OCI-M1 (cell line): ENCODE measurements at places on chromosomes 5 and 9.

DNA sequence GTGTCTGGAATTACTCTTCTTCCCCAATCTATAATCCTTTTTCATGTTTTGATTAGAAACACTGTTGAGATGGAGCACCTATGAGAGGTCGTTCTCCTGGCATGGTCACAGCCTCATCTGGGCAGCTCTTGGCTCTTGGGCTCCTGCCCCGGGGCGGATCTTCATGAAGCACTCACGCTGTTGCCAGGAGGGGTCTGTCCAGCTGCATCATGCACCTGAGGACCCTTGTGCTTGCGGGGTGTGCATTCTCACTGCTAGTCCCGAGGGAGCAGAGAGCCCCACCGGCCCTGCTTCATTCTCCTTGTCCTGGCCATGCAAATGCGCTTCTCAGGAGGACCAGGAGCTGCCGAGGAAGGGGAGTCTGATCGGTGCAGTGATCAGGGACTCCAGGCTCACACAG is 117.6 kb upstream of the S1PR3 start:
- DNase-seq, result no peak

- DNase-seq, result peak; percentile 49
These were observed 42.2 kb upstream of the C5orf58 start for GRCh38 chr5:170190436-170191134.

GRCh38 chr5:52743970-52744369 is 43.7 kb upstream of the ITGA1 start:
- no peak for DNase-seq

DNA sequence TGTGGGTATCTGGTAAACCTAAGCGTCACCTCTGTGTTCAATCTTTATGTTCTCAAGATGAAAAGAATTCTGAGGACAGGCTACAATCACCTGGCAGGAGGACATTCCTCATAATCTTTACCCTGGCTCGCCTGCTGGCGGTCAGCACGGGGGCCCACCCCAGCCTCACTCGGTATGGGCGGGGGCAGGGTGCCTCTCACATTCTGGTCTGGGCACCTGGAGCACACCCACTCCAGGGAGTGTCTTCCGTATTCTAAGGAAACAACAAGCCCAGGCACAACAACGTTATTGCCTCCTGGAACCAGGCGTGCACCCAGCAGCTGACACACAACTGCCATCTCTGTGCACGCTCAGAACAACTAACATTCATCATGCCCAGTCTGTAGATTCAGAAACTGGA is 179.8 kb downstream of the ROR2 start:
- DNase-seq, result no peak

DNA sequence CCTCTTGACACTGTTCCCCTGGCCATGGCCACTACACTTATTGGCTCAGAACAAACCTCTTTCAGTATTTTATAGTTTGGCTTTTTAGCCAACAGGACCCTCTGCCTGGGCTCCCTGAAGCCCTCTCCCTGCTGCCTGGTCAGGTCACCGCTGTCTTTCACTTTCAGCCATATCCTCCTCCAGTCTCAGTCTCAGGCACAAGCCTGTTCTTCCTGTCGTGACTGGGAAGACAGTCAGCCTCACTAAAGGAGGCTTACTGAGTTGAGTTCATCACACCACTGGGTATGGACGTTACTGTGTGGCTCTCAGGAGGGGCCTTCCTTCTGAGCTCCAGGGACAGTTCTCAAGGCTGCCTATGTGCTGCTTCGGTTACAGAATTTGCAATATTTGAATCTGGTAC is 2.0 kb downstream of the QSOX2 start:
- DNase-seq, result no peak

DNA sequence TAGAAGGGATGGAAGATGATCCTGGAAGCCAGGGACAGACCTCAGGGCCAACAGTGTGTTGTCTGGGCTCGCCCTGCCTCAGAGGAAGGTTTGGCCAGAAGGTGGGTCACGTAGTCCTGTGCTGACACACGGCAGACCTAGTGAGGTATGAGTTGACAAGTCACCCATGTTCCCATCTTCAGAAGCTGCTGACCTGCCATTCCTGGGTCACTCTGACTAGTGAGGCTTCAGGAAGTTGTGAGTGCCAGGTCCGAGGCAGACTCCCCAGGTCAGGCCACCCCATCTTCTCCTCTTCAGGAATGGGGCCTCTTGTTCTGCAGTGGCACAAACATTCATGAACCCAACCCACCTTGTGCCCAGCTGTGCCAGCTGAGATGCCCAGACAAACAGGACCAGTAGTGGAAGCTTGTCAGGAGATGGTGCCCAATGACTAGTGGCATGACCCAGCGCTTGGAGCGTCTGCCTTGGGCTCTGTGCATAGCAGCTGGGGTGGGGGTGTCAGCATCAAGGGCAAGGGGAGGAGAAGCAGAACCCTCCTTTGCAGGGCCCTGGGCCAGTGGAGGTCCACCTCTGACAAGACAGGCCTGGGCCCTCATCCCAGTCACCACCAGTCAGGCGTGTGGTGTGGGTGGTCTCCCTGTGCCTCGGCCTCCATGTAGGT is 16.8 kb upstream of the ANGPTL2 start:
- DNase-seq, result no peak

- peak; percentile 83 for DNase-seq
These were observed 890 bp downstream of the PIK3R1 start for GRCh38 chr5:68216245-68217046.

GRCh38 chr5:69293882-69294281 is 38.7 kb downstream of the CCDC125 start:
- DNase-seq, result no peak

- no peak for DNase-seq
These were observed 95.2 kb downstream of the ERBIN start for GRCh38 chr5:66021585-66021984.

GRCh38 chr5:138974227-138975063 is 99.3 kb upstream of the LRRTM2 start:
- DNase-seq, result peak; percentile 7

- DNase-seq, result peak; percentile 76
These were observed 59.2 kb downstream of the CDH18 start for GRCh38 chr5:19928562-19929421.

DNA sequence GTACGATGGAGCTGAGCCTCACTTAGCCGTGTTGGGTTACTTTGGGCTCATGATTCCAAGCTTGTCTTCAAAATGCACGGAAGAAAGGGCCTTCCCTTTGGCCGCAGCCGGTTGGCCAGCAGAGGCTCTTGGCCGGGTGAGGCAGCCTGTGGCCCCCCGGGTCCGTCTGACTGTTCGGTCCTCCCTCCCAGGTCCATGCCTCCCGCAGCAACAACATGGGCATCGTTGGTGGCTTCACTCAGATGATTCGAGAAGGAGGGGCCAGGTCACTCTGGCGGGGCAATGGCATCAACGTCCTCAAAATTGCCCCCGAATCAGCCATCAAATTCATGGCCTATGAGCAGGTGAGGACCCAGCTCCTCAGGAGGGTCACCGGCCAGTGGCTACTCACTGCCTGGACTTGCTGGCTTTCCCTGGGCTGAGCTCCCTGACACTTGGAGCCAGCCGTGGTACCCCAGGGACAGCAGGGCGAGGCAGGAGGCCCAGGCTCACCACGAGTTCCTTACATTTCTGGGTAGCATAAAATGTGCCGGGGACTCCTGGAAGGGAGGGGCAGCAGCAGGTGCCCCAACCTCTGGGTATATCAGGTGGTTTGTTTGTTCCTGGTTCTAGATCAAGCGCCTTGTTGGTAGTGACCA is 21.9 kb downstream of the PTGES2 start:
- no peak for DNase-seq
